CD4-positive, alpha-beta T cell treated with Interleukin-2 at 100 ng/mL for 4 hours (primary cell): ENCODE measurements at places on chromosomes 5 and 9.

- DNase-seq: no peak
Observed at GRCh38 chr5:91541696-91542095, 158.6 kb upstream of the ARRDC3 start.

DNA sequence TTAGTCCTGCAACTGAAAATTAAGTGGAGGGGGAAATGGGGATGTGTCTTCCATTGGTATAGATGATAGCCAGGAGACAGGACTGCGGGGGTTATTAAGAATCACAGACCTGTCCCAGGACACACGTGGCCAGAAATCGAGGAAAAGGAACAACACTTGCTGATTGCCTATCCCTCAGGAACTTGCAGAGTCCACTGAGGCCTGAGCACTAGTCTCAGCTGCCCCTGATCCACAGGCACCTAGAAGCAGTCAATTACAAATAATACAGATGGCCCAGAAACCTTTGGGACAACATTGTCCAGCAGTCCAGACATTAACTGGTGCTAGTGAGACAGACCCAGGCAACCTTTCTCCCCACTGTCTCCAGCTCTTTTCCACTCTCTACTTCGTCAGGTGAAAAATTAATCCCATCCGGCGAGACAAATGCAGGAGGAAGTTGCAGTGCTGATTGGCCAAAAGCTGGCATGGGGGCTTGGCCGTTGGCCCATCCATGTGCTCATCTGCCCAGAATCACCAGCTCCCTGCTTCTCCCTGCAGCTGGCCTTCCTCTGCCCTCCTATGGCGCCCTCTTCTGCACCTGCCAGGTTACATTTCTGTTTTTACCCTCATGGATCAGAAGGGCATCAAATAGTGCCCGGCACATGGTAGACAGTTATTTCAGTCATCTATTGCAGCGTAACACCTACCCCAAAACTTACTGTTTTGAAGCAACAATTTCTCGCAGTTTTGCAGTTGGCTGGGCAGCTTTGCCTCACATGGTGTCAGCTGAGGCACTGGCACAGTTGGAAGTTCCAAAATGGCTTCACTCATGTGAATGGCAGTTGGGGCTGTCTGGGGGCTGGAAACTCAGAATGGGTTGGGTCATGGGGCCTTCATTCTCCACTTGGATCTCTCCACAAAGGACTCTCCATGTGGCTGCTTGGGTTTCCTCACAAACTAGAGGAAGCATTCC is 3.6 kb upstream of the B4GALT1 start:
- peak; percentile 56 for DNase-seq

DNA sequence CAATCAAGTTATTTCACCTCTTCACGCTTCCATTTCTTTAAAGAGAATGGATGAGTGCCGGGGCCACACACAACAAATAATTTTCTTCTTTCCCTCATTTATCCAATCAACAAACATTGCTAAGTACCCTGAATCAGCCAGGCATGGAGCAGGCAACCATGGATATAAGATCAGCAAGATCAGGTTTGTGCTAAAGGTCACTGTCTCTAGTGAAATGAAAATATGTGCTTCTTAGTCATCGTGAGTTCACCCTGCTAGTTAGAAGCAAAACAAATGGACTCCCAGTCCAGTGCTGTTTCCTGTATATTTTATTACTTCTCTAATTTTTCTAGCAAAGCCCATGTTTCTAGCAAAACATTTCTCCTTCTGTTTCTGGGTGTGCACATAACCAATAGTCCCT is 629.2 kb downstream of the BNC2 start:
- no peak for DNase-seq

DNA sequence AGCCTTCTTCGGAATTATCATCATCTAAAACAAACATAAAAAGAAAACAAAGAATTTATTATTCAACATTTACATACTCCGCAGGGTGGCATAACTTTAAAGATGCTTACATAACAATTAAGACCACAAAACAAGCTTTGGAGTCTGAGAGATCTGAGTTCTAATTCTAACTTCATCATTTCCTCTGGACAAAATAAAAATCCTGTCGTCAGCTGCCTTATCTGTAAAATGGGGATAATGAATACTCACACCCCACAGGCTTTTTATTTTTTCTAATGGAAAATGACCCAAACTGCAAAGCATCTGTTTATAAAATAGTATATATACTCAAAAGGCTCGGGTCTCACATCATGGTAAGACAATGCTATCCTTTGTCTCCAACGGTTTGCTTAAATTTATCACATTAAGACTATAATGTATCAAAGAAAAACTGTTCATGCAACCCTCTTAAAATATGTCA is 4.3 kb downstream of the ARRDC3 start:
- DNase-seq: no peak

GRCh38 chr5:128629157-128629556 is 91.1 kb upstream of the FBN2 start:
- no peak for DNase-seq

- DNase-seq: peak; percentile 16
Observed at GRCh38 chr9:34929506-34930102, 28.5 kb upstream of the PHF24 start.

GRCh38 chr9:91066856-91067255 is 265.2 kb downstream of the SYK start:
- no peak for DNase-seq

DNA sequence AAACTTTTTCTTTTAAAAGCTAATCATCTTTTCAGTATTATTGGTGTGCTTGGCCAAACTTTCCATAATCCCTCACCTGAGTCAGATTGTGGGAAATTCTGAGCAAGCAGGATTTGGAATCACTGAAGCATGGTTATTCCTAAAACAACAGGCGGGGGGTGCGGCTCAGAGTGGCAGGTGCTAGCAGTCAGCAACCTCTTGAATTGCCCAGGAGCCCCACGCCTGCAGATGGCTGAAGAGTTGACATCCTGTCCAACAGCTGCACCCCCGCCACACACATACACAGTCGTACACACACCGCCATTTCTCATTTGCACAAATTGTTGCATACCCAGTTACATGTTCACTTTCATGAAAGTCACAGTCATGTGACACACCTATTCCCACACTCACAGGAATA is 96.6 kb downstream of the LHX2 start:
- DNase-seq: no peak

DNA sequence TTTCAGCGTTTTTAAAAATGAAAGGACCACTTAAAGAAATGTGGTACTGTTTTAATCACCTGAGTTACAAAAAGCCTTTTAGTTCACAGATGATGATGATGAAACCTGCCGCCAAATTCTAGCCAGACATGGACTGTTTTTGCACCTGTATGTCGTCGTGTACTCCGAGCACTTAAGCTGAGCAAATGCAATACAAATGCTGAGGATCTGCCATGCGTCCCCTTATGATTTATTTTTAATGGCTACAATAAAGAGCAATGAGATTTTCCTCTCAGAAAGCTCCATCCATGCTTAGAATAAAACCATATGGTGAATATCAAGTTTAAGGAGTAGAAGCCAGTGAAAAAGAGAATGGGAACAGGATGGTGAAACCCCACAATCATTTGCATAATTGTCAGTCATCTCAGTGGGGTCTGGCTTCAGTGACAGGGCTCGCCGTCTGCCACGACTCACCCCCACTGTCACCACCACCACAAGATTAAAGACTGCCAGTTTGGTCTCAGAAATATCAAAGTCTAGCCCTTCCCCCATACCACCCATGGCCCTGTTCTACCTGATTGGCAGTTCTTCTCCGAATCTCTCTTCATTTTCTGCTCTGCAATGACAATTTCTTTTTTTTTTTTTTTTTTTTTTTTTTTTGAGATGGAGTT is 159.9 kb downstream of the GOLPH3 start:
- no peak for DNase-seq

DNA sequence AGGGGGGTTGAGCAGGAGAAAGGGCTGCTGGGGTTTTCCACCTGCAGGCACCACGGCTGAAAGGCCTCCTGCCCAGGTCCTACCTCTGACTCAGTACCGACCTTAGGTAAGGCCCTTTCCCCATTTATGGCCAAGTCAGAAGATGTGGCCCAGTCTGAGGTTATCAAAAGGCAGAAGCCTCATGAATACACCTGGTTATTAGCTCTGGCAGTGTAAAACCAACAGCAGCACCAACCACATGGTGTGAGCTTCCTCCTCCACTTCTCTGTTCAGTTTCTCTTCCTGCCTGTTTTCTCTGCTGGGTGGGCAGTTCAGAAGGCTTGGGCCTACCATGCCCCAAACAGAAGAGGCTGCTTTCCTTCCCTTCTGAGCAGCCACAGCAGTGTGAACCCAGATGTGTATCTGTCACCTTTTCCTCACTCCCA is 86.9 kb downstream of the UGCG start:
- DNase-seq: no peak

- DNase-seq: no peak
Observed at GRCh38 chr9:98665501-98665900, 43.2 kb downstream of the GABBR2 start.

DNA sequence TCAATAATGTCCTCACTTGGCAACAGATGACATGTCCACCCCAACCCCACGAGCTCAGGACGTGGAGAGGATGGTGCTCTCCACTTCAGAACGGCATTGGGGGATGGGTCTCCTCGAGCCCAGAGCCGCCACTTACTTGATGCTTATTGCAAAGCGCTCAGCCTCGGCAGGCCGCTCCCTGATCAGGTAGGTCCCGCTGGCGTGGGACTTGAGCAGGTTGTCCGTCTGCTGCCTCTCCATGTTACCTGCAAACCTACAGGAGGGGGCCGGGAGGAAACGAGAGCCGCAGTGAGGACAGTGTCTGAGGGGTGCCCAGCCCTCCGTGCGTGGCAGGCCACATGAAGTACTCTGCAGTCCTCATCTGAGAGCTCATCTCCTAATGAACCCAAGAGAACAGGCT is 36.6 kb upstream of the SARDH start:
- DNase-seq: no peak

GRCh38 chr9:132996526-132996925 is 18.0 kb downstream of the GFI1B start:
- DNase-seq: no peak

DNA sequence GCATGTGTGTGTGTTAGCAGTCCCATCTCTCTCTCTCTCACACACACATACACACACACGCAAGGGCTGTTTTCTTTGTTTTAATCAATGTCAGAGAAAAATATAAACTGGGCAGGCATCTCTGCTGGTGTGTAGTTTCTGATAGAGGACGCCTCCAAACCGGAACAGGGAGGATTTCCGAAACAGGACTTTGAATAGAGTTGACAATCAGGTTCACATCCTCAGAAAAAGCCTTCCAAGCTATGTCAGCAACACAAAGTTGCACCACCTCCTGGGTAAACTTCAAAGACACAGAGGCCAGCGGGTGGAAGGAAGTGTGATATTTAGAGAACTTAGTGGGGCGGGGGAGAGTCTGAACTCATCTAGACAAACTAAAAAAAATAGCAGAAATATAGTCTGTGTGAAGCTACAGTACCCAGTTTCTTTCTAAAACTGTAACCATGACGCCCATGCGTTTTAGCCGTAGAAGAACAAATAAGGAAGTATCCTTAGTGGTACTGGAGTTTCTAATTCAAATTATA is 1.2 kb downstream of the ST8SIA4 start:
- peak; percentile 83 for DNase-seq

- peak; percentile 4 for DNase-seq
Observed at GRCh38 chr9:99222416-99223270, 561 bp downstream of the SEC61B start.

DNA sequence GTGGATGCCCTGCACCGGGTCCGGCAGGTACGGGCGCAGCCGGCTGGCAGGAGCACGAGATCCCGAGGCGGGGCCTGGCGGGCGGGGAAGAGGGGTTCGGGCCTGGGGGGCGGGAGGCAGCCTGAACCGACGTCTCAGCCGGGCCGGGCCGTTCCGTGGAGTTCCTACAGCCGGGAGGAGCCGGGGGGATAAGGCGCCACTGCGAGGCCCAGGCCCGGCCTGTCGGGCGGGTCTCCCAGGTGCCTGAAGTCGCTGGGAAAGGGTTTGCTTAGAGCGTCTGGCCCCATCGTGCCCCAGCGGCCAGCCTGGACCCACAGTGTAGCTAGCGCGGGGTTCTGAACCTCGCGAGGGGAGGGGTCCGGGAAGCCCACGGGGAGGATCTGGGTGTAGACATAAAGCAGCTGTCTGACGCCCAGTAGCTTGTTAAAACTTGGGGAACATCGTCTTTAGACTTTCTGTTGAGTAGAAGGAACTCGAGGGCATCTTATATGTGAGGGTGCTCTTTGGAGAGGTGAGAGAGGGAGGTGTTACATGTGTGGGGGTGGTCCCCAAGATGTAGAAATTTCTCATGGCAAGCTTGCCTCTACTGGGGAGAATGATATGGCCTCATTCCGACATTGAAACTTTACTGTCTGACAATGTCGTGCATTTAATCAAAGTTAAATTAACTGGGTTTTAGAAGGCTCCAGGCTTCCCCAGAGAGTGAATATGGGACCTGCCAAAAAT is 524 bp downstream of the FUBP3 start:
- DNase-seq: peak; percentile 0

- no peak for DNase-seq
Observed at GRCh38 chr9:5392285-5392684, 45.4 kb downstream of the PLGRKT start.

- DNase-seq: no peak
Observed at GRCh38 chr9:101673642-101674041, 64.8 kb downstream of the GRIN3A start.

DNA sequence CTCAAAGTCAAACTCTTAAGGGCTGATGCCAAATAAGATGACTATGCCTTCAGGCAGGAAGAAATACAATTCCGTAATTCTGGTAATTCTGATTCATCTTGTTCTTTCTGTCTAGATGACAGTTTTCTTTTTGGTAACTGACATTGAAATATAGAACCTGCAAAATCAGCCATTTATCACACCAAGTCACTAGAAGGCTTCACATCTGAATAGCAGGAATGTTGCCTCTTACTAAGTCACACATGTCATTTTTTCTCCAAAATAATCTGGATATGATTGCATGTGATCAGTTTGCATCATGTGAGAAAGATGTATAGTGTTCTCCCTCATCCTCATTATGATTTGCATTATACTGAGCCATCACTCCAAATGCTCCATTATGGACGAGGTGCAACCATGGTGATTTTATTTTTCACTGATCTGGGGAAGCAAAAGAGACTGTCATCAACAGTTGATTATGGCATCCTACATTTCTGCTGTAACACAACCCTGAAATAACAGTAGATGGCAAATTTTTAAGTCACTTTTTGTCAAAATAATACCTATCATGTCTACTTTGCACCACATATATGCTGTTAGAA is 69.0 kb downstream of the HCN1 start:
- DNase-seq: no peak

GRCh38 chr5:5301176-5301575 is 121.3 kb upstream of the ICE1 start:
- DNase-seq: no peak

GRCh38 chr5:4780633-4781032 is 359.5 kb upstream of the ADAMTS16 start:
- DNase-seq: no peak

- DNase-seq: no peak
Observed at GRCh38 chr5:80592761-80593160, 22.7 kb upstream of the ANKRD34B start.

- DNase-seq: peak; percentile 71
Observed at GRCh38 chr5:126600631-126601511, at the start of gene PHAX. Gene PHAX (plus strand): TSS chr5:126600947. CDS start chr5:126600963, 16 bp downstream.

- no peak for DNase-seq
Observed at GRCh38 chr9:93654351-93654961, 78.1 kb downstream of the PHF2 start.

DNA sequence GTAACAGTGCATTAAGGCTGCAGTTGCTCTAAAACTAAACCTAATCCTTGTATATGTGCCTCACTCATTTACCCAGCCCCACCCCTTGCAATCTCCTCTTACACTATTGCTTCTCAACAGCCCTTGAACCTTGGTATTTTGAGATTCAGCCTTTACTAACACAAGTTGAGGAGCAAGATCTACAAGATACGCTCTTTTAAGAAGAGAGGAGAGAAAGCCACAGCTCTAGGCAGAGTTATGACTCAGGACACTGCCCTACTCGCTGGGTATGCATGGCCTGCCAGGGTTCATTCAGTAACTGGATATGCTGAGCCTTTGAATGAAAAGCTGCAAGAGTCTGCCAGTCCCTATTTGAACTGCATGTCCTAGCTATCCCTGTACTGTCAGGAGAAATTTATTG is 219.5 kb downstream of the PCSK5 start:
- DNase-seq: no peak
